Midbrain (tissue), 1 donor: ENCODE measurements at places on chromosomes 12 and 14.

GRCh38 chr14:75558440-75558839 lies 20.0 kb upstream of the FLVCR2 start:
- no peak for DNase-seq

DNA sequence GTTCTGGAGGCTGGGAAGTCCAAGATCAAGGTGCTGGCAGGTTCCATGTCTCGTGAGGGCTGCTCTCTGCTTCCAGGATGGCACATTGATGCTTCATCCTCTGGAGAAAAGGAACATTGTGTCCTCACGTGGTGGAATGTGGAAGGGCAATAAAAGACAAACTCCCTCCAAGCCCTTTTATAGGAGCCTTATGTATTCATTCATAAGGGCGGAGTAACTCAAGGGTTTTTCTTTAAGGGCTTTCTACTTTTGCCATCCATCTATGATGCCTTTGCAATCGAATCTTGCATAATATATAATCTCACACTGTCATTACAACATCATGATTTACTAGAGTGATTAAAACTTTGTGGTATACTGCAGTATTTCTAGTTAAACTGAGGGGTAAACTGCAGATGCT lies 132.7 kb upstream of the DDHD1 start:
- no peak for DNase-seq

- peak; percentile 65 for DNase-seq
These were observed 199.3 kb downstream of the ITPR2 start for GRCh38 chr12:26633591-26634210.

- peak; percentile 11 for DNase-seq
These were observed 503 bp downstream of the FBXO21 start for GRCh38 chr12:117189725-117190209.

- no peak for DNase-seq
These were observed 79.7 kb downstream of the RIMBP2 start for GRCh38 chr12:130636370-130636769.

GRCh38 chr14:100568164-100568997 lies 18.8 kb downstream of the BEGAIN start:
- DNase-seq, result no peak

DNA sequence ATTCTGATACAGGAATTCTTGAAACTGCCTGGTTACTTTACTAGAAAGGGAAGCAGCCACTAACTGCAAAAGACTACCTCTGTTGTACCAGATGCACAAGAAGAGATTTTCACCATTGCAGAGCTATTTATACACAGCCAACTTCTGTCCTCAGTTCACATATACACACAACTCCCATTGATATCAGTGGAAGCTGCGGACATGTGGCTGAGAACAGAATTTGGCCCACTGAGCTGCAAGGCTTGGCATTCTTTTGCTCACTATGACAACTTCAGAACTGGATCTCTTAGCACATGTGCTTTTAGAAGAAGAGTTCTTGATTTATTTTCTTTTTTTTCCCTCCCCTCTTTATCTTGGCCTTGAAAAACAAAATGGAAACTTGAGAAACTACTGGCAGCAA lies 28.3 kb downstream of the PTPRO start:
- DNase-seq, result no peak

DNA sequence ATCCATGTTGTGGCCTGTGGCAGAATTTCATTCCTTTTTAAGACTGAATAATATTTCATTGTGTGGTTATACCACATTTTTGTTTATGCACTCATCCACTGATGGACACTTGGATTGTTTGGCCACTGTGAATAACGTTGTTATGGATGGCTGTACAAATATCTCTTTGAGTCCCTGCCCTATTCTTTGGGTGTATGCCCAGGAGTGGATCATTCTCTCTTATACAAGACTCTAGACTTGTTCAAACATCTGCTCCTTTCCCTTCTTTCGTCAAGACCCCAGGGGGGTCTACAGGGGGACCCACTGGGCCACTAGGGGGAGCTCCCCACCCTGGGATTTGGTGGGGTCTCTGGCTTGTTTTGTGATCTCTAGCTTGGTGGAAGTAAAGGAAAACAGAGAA lies 77.4 kb downstream of the FBXL14 start:
- no peak for DNase-seq

GRCh38 chr14:69956970-69957369 lies 77.8 kb downstream of the SMOC1 start:
- DNase-seq, result peak; percentile 16

- no peak for DNase-seq
These were observed 139.4 kb downstream of the PDE3A start for GRCh38 chr12:20507711-20508110.

- DNase-seq, result no peak
These were observed 49.2 kb downstream of the AKAP6 start for GRCh38 chr14:32378284-32378683.

DNA sequence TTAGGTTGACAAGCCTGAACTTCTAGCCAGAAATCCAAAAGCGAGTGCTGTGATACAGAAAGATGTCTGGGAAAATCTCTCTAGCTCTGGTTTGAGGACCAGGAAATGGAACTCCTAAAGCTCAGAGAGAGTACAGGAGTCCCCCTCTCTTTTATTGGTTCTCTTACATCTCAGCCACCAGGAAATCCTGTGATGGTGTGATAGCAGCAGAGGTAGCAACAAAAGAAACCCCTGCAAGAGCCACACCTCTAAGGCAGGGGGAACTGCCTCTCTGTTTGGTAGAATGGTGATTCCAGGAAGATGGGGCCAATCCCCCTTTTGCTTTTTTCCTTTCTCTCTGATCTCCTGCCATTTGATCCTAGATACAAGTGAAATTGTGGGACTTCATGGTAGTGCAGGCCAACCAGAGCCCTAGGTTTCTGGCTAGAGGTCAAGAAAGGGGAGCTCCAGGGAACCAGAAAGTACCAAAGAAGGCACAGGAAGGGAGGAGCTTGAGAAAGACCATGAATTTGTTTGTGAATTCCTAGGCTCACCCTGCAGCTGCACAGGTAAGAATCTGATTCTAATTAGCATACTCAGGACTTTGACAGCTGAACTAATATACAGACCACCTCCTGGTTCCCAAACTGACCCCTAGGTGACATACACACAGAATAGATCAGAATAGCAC lies 88.5 kb downstream of the PAPLN start:
- DNase-seq, result no peak

GRCh38 chr12:105860561-105861207 lies 278.1 kb downstream of the NUAK1 start:
- DNase-seq, result no peak

GRCh38 chr14:57753821-57754220 lies 112.1 kb downstream of the SLC35F4 start:
- no peak for DNase-seq

GRCh38 chr12:111827907-111828306 lies 14.1 kb upstream of the MAPKAPK5 start:
- DNase-seq, result no peak

- no peak for DNase-seq
These were observed 110.4 kb downstream of the BCAT1 start for GRCh38 chr12:24838531-24838950.

- DNase-seq, result no peak
These were observed 73.0 kb downstream of the IQSEC3 start for GRCh38 chr12:139585-139984.

GRCh38 chr12:4160314-4161040 lies 113.1 kb upstream of the CCND2 start:
- DNase-seq, result no peak

GRCh38 chr14:36339816-36340215 lies 19.4 kb upstream of the MBIP start:
- no peak for DNase-seq

- DNase-seq, result no peak
These were observed 85.3 kb downstream of the MAPKAPK5 start for GRCh38 chr12:111927346-111927745.

GRCh38 chr14:95524706-95525512 lies 8.5 kb upstream of the SYNE3 start:
- DNase-seq, result no peak

DNA sequence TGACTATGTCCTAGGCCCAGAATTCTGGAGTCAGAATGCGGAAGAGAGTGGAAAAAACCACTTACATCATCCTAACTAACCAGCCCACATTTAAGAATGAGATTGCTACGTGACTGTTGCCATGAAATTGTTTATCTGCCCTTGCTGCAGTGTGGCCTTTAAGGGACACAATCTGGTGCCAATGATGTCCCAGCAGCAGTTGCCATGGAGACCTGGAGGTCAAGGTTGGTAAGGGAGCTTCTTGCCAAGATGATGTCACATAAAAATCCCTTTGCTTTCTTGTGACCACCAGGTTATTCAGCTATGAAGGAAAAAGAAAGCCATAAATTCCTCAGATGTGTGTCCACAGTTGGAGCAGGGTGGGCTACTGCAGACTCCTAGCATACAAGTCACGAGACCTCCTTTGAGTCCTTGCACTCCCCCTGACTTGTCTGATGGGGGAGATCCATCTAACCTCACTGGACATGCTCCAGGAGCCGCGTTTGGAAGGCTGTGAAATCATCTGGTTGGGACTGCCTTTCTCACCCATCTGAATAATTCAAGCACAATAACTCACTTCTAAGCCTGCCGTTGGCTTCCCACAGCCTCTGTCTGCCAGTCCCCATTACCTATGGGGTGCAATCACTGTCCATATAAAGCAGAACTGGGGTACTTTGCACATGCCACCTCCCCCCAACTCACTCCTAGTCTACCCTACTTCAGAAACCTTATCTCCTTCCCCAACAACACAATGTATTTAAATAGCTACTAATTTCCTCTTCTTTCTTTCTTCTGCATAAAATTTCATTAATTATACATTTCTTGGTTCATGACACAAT lies 165.6 kb downstream of the ZFP36L1 start:
- DNase-seq, result peak; percentile 35

GRCh38 chr12:15580431-15580830 lies 208.8 kb downstream of the EPS8 start:
- no peak for DNase-seq

DNA sequence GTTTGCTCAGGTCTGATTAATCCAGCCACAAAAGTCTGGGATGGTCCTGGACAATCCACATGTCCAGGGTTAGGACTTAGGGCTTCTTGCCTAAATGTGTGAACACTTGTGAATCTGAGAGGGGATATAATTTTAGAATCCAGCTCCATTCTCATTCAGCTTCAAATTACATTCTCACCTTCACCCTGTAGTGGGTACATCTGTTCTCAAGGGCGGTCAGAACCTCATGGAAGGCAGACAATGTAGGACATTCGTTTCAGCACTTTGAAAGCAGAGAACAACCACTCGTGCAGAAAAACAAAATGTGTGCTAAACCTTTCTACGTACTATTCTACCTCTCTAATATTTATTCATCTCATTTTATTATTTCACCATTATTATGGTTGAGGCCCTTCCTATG lies 1.2 kb downstream of the TMEM229B start:
- no peak for DNase-seq

GRCh38 chr12:69438539-69438938 lies 31.6 kb upstream of the FRS2 start:
- no peak for DNase-seq

GRCh38 chr14:30283822-30284446 lies 275.0 kb upstream of the G2E3 start:
- peak; percentile 10 for DNase-seq
